ENCODE measurements at places on chromosomes 1 and 21. TPM values are rescaled to one million over a fixed set of nuclear protein-coding genes. Genes with fewer than 3 reads are reported as not detected.

- no peak for DNase-seq
These were observed 14.0 kb upstream of the CTPS1 start for GRCh38 chr1:40965531-40965930.

DNA sequence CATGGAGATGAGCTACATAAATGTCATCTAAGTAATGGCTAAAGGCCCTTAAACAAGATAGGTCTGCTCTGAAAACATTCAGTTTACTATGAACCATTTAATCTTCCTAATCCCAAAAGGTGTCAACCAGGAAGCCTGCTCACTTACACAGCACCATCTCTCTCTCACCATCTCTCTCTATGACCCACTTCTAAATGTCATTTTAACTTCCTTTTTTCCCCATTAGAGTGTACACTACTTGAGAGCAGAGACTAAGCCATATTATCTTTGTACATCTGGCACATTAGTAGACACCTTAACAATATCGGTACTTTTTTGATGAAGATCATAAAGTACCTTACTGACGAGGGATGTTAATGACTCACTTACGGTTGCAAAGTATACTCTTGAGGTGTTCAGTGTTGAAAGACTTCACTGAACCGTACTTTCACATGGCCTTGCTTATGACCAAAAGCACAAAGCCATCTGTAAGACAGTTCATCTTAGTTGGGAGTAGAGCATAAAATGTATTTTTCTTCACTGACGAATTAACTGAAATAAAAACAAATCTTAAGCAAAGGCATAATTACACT lies 25.4 kb downstream of the FBXO42 start:
- no peak for DNase-seq

DNA sequence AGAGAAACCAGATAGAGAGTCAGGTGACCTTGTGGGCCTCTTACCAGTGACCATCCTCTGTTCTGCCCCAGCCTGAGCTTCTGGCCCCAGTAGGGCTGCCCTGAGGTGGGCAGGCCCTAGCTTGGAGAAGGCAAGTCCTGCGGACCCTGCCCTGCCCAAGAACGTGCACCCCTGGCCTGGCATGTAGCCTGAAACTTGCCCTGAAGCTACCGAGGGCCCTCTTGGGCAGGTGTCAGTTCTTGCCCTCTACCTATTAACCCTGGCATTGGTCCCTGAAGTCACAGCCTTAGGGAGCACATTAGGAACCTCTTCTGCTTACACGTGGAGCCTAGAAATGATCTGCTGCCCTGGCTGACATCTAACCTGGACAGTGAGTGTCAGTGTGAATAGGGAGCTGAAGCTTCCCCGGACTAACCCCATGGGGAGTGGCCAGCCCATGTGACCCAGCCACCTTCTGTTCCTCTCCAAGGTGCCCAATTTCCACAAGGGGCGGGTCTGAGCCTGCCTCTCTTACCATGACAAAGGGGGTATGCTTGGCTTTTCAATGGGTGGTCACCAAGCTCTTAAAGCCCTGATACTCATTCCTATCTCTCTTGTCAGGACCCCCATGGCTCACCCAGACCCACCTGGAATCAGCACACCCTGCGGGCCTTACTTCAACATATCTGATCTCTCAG lies 163.0 kb downstream of the ZSCAN20 start:
- DNase-seq, result no peak

Gene PGLYRP3
- total RNA-seq, result 1.1 TPM

- DNase-seq, result no peak
These were observed 37.4 kb downstream of the MAP3K21 start for GRCh38 chr1:233364695-233365539.

DNA sequence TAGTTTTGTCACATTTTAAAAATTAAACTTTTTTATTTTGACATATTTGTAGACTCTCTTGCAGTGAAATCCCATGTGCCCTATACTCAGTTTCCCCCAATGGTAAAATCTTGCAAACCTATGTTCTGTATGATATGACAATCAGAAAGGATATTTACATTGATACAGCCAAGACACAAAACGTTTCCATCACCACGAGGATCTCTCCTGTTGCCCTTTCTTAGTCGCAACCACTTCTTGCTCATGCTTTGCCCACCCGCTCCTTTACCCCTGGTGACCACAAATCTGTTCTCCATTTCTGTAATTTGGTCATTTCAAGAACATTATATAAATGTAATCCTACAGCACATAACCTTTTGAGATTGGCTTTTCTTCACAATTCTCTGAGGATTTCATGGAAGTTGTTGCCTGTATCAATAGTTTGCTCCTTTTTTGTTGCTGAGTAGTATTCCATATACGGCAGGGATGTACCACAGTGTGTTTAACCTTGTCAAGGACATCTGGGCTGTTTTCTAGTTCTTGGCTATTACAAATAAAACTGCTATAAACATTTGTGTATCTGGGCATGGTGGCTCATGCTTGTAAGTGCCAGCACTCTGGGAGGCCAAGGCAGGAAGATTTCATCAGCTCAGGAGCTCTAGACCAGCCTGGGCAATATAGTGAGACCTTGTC lies 14.0 kb upstream of the BATF3 start:
- DNase-seq, result no peak

- no peak for DNase-seq
These were observed 1181.9 kb upstream of the PRMT6 start for GRCh38 chr1:105874621-105875020.

DNA sequence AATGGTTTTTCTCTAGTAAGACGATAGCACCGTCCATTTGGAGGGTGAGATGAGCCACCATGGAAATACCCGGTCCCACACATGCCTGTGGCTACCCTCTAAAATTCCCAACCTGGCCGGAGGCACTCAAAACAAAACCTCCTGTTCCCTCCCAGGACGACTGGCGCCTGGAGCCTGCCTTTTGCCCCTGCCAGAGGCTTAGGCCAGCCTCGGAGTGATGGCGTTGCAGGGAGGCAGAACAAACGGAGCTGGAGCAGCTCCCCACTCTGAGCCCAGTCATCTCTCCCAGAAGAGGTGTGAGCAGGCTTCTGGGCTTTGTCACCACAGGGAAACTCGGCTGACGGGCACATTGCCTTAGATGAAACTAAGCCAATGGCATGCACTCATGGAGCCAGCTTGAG lies 213.7 kb upstream of the HOOK1 start:
- DNase-seq, result no peak

- DNase-seq, result no peak
These were observed 273.4 kb upstream of the PLD5 start for GRCh38 chr1:242797856-242798255.

Gene TSACC
- not detected for total RNA-seq

Gene SIM2
- 17.1 TPM for total RNA-seq

DNA sequence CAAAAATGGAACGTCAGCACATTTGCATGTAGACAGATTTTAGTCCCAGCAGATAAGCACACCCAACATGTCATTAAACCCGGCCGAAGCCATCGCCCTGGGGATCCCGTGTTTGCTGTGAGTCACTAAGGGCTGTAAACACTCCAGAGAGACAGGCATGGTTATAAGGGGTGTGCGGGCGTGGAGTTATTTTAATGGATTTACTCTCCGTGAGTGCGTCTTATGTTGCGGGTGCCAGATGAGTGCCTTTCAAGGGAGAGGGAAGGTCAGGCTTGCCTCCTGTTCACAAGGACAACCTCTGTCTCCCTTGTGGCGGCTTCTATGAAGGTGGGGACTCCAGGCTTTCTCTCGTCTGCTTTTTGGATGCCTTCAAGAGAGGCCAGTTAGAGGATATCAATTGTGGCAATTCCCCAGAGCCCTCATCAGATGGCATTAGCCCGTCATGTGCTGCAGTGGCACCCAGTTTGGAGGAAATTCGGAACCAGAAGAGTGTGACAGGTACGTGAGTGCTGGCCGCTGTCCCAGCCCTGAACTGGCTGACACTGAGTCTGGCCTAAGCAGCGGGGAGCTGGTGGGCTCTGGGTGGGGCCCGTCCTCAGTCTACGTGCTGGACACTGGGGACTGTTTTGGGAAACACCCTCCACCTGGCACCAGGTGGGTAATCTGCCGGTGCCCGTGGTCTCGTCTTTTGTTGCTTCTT lies 223.8 kb upstream of the TMEM51 start:
- no peak for DNase-seq

Gene TMEM240
- total RNA-seq, result 6.6 TPM

- DNase-seq, result no peak
These were observed 237.9 kb downstream of the USP25 start for GRCh38 chr21:15967661-15968060.

GRCh38 chr1:182718311-182718710 lies 33.9 kb upstream of the RGS8 start:
- DNase-seq, result no peak

Gene FCAMR
- not detected for total RNA-seq

Gene C1QB
- total RNA-seq, result not detected

Gene HYI
- 47.8 TPM for total RNA-seq

Gene KIAA1614
- total RNA-seq, result 2.6 TPM

DNA sequence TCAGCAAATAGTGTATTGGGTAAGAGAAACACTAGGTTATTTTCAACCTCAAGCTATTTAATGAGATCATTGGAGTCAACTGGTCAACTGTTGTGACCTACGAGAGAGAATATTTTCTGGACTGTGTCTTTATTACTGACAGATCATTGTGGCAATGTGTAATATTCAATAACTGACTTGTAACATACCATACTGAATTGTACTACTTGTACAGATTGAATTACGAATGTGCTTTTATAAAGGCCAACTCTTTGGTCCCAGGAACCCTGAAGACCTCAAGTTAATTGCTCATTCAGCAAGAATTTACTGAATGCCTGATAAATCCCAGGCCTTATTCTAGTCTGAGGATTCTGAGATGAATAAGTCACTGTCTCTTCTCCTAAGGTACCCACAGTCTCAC lies 56.1 kb upstream of the CAMK1G start:
- DNase-seq, result no peak

DNA sequence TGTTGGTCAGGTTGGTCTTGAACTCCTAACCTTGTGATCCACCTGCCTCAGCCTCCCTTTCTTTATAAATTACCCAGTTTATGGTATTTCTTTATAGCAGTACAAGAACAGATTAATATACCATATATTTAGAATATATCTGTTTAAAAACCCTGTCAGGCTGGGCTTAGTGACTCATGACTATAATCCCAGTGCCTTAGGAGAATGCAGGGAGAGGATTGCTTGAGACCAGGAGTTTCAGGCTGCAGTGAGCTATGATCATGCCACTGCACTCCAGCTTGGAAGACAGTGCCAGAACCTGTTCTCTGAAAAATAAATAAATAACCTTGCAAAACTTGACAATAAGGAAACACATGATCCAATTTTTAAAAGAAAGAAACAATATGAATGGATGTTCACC lies 43.9 kb downstream of the ZNF684 start:
- DNase-seq, result no peak

- DNase-seq, result peak; percentile 53
These were observed 228.9 kb upstream of the TMEM51 start for GRCh38 chr1:14924455-14925331.

Gene GRIK1
- not detected for total RNA-seq

GRCh38 chr1:65039066-65039465 lies 72.7 kb upstream of the JAK1 start:
- DNase-seq, result no peak

DNA sequence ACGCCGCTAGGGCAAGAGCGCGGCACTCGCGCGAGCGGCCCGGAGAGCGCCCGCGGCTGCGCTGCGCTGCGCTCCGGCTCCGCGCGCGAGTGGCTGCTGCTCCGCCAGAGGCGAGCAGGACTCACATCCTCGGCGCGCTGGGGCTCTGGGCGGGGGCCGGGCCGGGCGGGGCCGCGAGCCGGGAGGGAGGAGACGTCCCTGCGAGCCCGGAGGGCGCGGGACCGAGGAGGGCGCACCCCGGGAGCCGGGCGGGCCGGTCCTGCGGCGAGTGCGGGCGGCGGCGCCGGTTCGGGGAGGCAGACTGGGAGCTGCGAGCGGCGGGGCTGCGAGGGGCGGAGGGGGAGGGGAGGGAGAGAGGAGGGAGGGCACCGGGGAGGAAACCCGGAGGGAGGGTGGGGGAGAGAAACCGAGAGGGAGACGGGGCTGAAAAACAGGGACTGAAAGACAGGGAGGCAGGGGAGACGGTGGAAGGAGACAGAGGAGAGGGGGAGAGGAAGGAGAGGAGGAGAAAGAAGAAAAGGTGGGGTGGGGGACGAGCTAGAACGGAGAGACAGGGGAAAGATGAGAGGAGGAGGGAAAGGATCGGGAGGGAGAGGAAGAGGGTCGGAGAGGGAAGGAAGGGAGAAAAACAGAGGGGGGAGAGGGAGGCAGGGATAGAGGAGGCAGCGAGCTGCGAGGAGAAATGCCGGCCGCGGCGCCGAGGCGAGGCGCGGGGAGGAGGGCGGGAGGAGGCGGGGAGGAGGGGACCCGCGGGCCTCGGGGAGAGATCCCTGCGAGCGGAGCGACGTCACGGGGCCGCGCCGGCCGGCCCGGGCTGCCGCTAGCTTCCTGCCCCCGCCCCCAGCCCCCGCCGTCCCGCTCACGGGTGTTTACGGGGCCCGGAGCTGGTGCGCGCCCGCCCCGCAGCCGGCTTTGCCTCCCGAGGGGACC lies at the start of gene CAMK2N1:
Gene CAMK2N1 (minus strand): TSS at position 684 of the 930 bp plus-strand sequence. CDS start 831 bp downstream, outside the sequence.
- DNase-seq, result peak; percentile 22

Gene PLA2G2A
- not detected for total RNA-seq

GRCh38 chr1:201628490-201628889 lies 89.6 kb downstream of the NAV1 start:
- DNase-seq, result no peak

- DNase-seq, result no peak
These were observed 10.7 kb downstream of the MR1 start for GRCh38 chr1:181044449-181044966.

- DNase-seq, result no peak
These were observed 124.8 kb downstream of the AK5 start for GRCh38 chr1:77406661-77407060.

DNA sequence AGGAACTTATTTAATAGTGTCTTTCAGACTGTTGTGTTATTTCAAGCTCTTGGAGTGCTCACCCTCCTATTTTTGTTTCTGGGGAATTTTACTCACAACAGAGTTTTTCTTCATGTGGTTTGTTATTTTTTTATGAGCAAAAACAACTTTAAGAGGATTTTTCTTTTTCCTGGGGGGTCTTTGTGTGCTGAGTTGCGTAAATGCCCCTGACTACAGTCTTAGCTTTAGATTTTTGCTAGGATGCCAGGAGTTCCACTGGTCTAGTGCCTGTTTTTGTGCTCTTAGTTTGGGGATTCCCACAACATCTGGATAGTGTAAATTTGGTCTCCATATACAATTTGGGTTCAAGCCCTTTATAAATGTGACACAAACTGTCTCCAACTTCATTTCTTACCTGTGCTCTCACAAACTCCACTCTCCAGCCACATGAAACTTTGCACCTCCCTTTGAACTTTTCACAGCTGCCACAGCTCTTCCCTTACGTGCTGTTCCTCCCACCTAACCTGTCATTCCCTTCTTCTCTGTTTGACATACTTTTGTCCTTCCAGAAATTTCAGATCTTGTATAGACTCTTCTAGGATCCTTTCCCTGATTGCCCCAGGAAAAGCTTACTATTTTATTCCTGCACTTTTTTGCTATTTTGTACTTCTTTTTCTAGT lies 180.2 kb downstream of the CRB1 start:
- DNase-seq, result no peak

Gene MPZ
- 2.6 TPM for total RNA-seq

GRCh38 chr1:175493321-175494010 lies 249.9 kb downstream of the TNR start:
- DNase-seq, result no peak

- DNase-seq, result peak; percentile 29
These were observed 43.6 kb upstream of the A3GALT2 start for GRCh38 chr1:33364565-33364918.
